ENCODE measurements at places on chromosomes 7 and 10.

- no peak for DNase-seq
These were observed 339.4 kb downstream of the FRMD4A start for GRCh38 chr10:13991353-13991752.

DNA sequence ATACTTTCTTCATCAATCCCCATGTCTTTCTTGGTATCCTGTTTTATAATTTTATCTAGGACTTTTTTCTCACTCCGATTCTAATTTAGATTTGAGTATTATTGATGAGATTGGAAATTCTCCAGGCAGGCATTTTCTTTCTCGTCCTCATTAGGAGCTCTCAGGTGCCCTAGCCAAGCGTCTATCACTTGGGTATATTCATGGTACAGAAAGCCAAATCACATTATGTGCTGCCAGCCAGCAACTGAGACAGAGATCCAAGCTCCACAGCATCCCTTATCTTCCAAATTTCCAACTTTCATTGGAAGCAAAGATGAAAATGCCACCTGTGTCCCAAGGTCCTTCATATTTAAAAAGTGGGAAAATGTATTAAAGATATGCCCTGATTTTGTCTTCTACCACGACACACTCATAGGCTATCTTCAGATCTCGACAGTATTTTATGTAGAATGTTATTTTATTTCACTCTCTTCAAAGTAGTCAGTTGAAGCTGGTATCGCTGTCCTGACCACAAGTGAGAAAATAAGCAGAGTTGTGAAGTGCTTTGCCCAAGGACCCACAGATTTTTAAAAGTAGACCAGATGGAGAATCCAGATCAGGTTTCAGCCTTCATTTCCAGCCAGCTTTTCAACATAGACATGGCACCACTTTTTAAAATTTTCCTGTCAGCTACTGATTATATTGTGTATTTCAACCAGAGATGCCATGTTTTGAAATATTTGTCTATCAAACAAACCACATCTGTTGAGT, 773.4 kb downstream of the CNTNAP2 start:
- no peak for DNase-seq

DNA sequence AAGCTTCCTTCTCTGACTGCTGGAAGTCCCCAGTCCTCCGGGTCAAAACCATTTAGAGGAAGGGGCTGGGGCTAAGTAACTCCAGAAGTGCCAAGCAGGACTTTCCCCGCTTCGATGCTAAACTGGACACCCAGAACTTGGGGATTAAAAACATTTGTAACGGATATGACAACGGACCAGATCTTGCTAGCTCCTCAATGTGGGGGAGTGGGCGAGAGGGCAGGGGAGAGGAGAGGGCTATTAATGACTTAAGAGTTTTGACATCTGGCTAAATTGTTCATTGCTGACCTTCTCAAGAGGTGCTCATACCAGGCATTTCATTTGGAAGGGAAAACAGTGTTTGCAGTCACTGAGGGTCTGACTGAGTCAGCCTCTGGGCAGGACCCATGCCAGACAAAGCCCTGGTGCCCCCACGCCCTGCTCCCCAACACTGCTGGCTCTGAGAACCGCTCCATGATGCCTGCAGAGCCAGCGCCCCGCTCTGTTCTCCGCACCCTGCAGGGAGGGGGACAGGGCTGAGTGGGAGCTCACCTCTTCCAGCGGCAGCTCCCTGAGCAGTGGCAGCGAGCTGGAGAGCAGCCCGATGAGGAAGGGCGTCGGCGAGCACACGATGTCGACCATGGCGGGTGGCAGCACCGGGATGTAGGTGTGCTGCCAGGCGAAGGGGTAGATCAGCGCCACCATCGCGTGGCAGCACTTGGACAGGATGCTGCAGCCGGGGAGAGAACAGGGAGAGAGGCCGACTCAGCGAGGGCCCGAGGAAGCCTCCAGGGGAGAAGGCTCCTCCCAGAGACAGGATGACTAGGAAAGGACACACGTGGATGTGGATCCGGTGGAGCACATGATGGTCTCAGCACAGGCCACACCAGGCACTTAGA, 47.7 kb upstream of the MKRN1 start:
- DNase-seq, result no peak

GRCh38 chr7:78247910-78248689, 449.5 kb downstream of the PHTF2 start:
- no peak for DNase-seq

GRCh38 chr10:97120370-97120769, 65.4 kb downstream of the SLIT1 start:
- no peak for DNase-seq

DNA sequence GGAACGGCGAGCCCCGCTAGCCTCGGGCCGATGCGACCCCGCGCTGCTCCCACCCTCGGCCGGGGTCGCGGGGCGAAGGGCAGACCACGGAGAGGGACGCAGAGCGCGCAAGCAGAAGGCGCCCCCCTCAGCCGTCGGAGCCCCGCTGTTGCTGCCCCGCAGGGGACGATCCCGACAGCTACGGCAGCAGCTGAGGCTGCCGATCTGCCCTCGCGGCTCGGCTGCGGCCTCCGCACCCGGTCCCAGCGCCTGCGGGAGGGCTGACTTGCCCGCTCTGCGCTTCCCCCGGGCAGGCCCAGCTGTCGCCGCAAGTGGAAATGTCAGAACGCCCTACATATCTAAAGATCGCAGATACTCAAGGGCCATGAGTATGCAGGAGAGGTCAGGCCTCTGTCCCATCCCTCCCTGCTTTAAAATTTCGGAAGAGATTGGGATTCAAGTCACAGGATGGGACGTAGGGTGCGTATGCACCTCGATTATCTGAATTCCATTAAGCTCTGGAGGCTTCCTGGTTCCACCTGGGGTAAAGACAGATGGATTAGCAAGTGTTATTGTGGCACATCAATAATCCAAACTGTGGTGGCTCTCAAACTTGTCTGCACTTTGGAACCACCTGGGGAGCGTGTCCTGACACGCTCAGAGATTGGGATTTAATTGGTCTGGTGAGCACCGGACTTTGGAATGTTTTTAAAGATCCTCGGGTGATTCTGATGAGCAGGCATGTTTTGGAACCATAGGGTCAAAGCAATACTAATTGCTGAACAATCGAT, at the start of gene CRPPA:
Gene CRPPA, minus strand, starts transcription at position 206 of the 770 bp plus-strand sequence. CDS start 216 bp downstream, outside the sequence.
- no peak for DNase-seq

DNA sequence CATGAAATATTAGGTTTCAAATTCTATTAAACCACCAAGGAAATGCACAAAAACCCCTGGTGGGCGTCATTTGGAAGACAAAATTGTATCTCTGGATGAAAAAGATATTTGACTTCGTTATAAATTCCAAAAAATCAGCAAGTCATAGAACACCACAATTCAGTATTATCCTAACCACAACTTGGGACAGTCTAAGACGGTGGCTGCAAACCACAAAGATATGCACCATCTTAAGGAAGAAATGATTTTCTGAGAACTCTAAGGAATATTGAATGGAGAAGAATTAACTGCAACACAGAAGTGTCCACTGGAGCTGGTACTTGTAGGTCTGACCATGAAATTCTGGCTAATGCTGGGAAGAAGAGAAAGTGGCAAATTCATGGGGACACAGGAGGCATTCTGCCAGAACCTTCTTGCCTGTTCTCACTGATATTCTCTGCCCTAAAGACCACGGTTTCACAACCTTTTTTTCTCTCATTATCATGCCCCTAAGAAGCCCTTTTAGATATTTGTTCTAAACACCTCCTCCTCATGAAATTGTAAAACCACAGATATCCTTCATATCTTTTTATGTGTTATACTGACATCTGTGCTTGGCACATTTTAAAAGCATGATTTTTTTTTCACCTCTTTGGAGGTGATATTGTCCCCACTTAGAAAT, 92.9 kb downstream of the SFMBT2 start:
- DNase-seq, result no peak

GRCh38 chr10:116110736-116111135, 162.3 kb downstream of the GFRA1 start:
- no peak for DNase-seq

GRCh38 chr7:99794585-99795502, 10.9 kb upstream of the CYP3A4 start:
- no peak for DNase-seq

GRCh38 chr10:55013318-55013717, 212.3 kb upstream of the PCDH15 start:
- DNase-seq, result no peak

DNA sequence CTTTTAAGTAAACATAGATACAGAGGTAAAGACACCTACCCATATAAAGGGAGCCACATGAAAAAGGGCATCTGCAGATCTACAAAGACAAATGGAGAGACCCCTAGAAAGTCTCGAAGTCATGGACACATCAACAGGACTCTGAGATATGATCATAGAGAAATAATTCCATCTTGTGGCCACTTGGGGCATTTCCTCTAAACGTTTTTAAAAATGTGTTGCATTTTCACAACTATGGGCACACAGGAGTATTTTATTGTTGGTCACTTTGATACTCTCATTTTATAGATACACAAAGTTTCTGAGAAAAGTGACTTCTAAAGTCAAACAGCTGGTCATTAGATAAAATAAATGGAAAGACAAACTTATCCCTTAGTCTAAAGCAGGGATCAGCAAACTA, 87.1 kb downstream of the CRTAC1 start:
- DNase-seq, result no peak

DNA sequence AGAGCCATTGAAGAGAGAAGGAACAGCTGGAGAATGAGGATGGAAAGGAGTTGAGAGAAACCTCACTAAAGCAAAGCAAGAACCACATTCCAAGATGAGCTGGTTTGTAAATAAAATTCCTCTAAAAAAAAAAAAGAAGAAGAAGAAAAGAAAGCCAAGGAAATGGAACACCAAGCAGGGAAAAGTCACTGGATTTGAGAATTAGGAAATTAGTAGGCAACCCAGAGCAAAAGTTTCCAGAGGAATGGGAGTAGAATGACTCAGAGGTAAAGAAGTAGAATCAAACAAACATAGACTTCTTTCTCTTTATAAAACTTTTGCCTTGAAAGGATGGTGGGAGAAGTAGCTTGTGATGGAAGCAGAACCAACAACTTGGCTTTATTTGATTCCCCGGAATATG, 3.9 kb downstream of the CH25H start:
- DNase-seq, result no peak

DNA sequence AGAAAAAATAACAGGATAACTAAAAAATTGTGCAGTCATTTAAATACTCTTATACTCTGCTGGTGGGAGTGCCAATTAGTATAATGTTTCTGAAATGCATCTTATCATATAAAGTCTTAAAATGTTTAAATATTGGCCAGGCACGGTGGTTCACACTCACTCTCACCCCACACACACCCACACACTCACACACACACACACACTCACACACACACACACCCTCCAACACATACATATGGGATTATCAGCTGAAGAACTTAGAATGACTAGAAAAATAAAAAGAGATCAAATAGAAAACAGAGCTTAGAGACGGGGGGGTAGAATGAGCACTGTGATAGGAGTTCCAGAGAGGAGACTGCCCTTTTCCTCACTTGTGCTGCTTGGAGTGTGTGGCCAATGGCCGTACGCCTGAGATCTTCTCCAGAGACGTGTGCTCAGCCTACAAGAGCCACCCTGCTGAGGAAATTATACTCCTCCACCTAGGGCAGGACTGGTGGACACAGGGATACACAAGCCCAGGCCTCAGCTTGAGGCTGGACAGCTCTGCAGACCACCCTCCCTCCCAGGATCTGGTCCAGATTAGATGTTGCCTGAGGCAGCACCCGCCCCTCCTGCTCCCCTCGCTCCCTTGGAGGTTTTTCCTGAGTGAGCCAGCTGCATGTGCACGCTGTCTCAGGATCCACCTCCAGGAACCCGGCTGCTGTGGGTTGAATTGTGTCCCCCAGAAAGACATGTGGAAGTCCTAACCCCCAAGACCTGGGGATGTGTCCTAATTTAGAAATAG, 26.5 kb upstream of the PRKAG2 start:
- DNase-seq, result no peak

- DNase-seq, result no peak
These were observed 32.3 kb upstream of the KCNMA1 start for GRCh38 chr10:77669892-77670291.

GRCh38 chr7:80790877-80791276, 128.0 kb downstream of the SEMA3C start:
- DNase-seq, result no peak

- no peak for DNase-seq
These were observed 476.2 kb upstream of the COBL start for GRCh38 chr7:51792796-51793195.

- DNase-seq, result no peak
These were observed 38.9 kb upstream of the DGKI start for GRCh38 chr7:137885678-137886077.

DNA sequence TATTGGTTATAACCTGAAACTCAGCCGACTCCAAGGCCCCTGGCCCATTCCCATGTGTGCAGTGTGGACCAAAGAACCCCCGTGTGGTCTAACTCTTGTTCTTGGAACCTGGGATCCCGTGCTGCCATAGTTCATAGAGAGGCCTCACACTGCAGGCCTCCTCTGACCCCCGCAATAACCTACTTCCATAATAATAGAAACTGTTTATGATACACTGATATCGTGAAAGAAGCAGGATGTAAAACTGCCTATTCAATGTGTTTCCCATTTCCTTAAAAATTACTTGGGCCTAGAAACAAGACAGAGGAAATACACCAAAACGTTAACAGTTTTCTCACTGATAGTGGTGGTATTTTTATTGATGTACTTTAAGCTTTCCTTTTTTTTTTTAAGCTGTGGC, 109.2 kb upstream of the KDM7A start:
- no peak for DNase-seq

DNA sequence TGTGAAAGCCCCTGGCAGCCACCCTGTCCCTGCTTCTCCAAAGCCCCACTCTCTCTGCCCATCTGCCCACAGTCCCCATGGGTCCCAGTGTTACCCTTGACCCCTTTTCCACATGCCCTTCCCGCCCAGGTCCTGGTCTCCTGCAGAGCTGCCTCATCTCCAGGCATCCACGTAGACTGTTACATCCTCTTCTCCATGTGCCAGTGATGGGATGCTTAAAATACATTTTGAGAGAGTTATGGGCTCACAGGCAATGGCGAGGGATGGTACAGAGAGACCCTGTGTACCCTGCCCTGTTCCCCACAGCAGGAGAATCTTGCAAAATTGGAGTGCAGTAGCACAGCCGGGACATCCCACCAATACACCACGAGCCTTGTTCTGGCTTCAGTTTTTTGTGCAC, 56.8 kb downstream of the GLRX3 start:
- no peak for DNase-seq

- no peak for DNase-seq
These were observed 64.6 kb downstream of the GRID1 start for GRCh38 chr10:86301971-86302370.

DNA sequence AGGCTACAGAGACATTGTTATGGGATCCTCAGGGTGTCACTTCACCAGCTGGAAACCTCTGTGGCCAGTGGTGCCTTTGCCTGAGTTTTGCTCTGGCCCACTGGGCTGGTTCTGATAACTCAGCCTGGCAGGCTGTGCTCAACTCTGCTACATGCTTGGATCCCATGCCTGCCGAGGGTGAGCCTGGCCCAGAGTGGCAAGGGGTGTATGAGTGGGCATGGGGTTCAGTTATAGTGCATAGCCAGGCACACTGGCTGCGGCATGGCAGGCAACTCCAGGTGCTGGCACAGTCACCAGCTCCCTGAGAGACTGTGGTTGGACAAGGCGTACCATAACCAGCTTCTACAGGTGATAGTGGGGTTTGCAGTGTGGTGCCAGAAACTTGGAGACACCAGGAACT, 107.0 kb upstream of the PCDH15 start:
- DNase-seq, result no peak
